ENCODE measurements at places on chromosomes 6 and 20.

DNA sequence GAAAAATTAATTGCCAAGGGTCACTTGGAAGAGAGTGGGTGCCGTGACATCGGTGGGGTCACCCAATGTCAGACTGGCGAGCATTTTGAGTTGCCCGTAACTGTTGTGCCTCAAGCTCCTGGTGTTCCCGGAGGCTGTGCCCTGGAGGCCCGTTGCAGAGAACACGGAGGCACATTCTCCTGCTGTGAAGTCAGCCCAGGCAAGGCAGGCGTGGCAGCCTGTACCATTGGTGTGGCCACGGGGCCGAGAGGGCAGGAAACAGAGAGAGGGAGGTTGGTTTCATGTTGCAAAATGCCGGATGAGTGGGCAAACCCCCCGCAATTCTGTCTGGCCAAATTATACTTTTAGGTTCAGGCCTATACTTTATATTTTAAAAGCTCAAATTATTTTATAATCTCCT is 81.2 kb downstream of the THBS2 start:
- no peak for DNase-seq

DNA sequence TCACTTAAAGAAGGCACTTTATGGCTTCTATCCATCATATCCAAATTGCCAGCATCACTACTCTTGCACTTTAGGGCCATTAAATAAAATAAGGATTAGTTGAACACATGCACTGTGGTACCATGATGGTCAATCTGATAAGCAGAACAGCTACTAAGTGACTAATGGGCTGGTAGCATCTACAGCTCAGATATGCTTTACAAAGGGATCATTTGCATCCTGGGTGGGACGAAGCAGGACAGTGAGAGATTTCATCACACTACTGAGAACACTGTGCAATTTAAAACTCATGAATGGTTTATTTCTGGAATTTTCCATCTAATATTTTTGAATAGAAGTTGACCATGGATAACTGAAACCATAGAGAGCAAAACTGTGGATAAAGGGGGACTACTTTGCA is 25.1 kb upstream of the ZSCAN9 start:
- DNase-seq: no peak

DNA sequence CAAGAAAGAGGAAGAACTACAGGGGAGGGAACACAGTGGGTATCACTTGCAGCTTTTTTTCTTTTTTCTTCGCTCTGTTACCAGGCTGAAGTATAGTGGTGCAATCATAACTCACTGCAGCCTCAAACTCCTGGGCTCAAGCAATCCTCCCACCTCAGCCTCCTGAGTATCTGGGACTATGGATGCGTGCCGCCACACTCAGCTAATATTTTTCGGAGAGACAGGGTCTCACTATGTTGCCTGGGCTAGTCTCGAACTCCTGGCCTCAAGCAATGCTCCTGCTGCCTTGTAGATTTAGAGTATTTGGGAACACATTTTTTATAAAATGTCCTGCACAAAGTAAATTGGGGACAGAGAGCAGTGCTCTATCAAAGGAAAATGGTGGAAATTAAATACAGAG is 28.3 kb downstream of the PARD6B start:
- no peak for DNase-seq

- DNase-seq: no peak
These were observed 290.5 kb downstream of the SLC35F1 start for GRCh38 chr6:118197539-118197938.

DNA sequence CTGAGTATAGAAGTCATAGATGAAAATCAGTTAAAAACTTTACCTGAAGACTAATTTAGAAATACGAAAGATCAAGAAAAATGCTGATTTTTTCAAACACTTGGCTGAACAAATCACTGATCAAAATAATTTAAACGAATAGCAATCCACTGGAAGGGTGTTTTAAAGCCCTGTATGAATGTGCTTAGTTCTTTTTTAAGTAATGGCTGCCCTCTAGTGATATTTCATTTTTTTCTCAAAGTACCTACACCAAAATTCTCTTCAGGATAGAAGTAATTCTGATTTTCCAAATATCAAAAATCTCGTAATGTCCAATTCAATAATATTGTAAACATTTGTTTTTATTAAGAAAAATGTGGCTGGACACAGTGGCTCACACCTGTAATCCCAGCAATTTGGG is 32.5 kb downstream of the AKAP7 start:
- no peak for DNase-seq

Data from hypothalamus (tissue), 51 donors.